ENCODE measurements at places on chromosomes 16 and 17.

DNA sequence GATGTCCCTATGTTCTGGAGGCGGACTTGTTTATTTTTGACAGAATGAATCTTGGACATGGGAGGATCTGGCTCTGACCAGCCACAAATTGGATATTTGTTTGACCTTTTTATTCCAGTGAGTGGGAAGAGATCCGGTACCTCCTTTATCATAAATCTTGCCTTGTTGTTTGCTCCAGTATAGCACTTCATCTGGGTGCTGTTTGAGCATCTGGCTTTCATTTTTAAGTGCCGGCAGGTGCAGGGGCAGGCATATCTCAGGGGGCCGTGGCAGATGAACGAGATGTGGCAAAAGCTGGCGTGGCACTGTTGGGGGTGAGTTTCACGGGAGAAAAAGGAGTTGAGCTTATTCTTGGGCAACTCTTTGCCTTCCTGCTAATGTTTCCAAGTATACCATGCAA is 37.8 kb downstream of the MSI2 start:
- no peak for DNase-seq

DNA sequence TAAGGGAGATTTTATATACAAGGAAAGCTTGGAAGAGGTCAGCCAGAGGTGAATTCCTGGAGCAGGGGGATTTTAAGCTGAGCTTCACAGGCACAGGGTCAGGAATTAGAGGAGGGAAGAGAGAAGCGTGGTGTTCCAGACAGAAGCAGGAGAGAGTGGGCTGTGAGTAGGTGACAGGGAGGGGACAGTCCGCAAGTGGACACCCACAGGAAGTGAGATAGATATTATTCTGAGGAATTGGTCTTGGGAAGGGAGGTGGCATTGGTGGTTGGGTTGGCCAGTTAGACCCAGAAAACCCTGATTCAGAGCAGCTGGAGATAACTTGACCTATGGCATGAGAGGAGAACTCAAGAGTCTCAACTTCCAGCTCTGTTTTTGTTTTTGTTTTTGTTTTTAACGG is 14.7 kb downstream of the PHB1 start:
- no peak for DNase-seq

DNA sequence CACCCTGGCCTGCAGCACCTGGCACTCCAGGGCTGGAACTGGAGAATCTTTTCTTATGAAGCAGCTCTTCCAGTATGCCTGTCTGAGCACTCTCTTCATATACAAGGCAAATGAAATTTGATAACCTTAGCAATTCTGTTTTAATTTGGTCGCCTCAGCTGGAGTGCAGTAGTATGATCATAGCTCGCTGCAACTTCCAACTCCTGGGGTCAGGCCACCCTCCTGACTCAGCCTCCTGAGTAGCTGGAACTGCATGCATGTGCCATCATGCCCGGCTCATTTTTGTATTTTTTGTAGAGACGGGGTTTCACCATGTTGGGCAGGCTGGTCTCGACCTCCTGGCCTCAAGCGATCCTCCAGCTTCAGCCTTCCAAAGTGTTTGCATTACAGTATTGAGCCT is 140.8 kb upstream of the CHMP6 start:
- DNase-seq = no peak

GRCh38 chr17:76951375-76951905 is 83.2 kb downstream of the MGAT5B start:
- DNase-seq = no peak

DNA sequence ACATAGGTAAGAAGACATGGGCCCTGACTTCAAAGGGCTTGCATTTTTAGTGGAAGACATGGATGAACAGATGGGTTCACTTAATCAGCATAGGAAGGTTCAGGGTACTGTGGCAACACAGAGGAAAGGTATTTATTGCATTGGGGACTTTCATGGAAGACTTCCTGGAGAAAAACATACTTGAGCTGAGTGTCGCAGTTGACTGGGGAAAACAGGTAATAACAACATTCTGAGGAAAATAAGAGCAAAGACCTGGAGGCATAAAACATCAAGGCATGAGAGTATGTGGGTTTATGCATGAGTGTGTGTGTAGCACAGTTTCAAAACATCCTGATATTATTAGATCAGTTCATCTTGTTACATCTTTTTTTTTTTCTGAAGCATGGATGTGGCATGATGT is 82.7 kb downstream of the MAP2K6 start:
- DNase-seq = no peak

GRCh38 chr17:42891539-42892152 is 9.0 kb upstream of the G6PC1 start:
- no peak for DNase-seq

DNA sequence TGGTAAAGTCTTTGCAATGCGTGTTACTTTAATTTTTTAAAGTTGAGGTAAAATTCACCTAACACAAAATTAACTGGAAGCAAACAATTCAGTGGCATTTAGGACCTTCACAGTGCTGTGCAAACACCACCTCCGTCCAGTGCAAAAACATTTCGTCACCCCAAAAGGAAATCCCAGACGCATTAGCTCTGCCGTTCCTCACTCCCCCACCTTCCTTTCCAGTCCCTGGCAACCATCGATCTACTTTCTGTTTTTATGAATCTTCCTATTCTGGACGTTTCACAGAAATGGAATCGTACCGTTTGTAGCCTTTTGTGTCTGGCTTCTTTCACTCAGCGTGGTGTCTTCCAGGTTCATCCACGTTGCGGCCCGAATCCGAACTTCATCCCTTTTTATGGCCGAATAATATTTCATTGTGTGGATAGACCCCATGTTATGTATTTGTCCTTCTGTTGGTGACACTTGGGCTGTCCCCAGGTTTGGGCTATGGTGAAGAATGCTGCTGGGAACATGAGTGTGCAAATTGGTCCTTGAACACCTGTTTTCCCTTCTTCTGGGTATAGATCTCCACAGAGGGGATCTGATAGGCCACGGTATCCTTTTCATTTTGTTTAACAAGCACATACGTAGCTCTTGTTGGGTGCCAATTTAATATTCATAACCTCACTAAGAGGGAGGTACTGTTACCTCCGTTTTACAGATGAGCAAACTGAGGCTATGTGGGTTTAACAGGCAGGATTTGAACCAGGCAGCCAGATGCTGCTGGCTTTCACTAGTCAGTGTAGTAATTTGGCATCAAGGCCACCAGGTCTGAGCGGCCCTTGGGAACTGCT is 232.0 kb upstream of the GSE1 start:
- DNase-seq = no peak

DNA sequence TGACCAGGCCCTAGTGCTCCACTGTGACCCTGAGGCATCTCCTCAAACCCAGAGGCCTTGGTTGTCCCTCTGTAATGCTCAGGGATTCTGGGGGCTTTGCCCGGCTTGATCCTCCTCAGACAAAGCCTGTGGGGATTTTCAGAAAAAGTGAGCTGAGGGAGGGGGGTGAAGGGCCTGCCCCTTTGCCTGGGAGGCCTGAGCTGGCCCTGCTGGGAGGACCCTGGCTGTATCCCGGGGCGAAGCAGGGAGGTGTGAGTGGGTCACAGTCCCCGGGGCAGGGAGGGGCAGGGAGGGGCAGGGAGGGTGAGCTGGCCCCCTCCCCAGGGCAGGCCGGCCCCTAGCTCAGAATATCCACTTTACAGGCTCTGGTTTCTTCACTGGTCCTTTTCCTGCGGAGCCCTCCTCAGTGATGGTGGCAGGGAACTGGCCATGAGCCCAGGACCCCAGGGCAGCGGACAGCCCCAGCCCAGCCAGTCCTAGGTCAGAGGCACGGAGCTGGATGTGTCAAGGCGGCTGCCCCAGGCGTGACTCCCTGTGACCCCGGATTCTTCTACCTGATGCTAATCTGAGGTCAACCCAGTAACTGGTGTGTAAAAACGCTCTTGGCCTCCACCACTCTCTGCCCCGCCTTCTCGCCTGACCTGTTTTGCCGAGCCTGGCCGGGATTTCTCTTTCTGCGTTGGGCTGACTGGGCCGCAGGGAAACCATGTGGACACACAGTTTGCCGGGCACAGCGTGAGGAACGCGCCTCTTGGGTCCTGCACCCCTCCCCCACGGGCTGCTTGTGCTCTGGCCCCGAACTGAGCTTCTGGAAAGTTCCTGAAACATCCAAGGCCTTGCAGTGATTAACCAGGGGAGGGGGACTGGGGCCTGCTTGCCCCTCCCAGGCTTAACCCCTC is 5.8 kb upstream of the FASN start:
- no peak for DNase-seq

- no peak for DNase-seq
Measured at GRCh38 chr17:56451629-56452028, 141.9 kb upstream of the NOG start.

DNA sequence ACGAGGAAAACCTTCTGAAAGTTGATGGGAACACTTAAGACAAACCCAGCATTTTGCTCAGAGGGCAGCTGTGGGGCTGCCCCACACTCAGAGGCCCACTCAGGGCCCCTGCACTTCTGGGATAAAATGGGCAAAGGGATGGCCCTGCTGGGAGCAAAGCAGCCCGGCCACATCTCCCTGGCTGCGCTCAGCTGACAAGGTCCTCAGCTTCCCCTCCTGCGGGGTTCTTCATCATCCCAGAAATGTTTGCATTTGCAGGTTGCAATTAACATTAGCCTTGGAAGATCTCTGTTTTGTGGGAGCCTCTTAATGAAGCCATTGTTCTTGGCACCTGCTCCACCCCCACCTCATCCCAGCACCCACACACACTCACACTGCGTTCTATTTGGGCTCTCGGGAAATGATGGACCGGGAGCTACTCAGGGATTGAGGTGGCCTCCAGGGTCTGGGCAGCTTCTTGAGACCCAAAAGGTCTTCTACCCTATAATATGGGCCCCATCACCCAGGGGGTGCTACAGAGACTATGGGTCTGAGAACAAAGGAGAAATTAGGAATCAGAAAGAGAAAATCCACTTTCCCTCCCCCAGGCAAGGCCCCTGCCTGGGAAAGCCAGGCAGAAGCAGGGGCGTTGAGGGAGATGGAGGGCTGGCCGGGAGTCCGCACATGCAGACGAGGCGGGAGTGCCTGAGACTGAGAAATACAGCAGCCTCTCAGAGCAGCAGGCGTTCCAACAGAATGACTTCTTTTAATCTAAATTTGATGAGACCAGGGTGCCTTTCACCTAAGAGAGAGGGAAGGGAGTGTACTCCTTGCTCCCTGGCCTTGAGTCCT is 53.7 kb upstream of the RPL38 start:
- DNase-seq = no peak

DNA sequence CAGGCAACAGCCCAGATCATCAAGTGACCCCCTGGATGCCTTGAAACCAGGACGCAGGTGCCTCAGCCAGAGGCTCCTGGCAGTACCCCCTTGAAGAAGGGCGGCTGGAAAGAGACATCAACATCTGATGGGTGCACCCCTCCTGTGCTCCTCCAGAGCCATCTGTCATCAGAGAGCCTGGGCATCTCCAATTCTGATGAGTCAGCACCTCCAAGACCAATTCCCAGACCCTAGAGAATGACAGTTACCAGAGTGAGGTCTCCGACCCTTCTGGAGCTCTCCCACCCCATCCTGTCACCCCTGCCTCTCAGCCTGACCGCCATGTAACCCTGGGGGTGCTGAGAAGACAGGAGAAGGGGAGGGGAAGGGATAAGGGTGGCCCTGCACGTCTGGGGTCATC is 433.7 kb downstream of the SOX9 start:
- DNase-seq = no peak

DNA sequence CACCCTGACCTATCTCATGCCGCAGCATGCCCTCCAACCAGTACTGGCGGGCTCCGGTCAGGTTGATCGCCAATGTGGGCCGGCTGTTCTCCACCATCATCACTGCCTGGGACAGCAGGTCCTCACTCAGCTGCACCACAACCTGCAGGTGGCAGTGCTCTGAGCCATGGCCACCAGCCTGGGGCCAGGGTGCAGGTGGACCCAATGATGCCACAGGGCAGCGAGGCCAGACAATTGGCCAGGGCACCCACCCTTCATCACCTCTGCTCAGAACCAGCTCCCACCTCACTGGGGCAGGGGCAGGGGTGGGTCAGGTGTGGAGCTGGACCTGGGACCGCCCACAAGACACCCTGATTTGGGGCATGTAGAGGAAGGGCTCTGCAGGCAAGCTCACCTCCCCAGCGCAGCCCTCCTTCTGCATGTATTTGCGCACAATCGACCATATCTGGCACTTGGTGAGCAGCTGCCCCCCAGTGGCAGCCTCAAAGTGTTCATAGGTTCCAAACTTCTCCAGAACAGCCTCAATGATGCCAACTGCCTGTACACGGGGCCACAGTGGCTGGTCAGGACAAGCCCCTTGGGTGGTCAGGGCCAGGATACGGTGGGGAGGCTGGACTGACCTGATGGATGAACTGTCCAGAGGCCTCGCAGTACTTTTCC is 4.2 kb downstream of the MATCAP1 start:
- DNase-seq = no peak

- no peak for DNase-seq
Measured at GRCh38 chr16:11272921-11273720, at the start of gene PRM3. PRM3 (minus strand) TSS chr16:11273629; CDS start chr16:11273595, 34 bp downstream.

DNA sequence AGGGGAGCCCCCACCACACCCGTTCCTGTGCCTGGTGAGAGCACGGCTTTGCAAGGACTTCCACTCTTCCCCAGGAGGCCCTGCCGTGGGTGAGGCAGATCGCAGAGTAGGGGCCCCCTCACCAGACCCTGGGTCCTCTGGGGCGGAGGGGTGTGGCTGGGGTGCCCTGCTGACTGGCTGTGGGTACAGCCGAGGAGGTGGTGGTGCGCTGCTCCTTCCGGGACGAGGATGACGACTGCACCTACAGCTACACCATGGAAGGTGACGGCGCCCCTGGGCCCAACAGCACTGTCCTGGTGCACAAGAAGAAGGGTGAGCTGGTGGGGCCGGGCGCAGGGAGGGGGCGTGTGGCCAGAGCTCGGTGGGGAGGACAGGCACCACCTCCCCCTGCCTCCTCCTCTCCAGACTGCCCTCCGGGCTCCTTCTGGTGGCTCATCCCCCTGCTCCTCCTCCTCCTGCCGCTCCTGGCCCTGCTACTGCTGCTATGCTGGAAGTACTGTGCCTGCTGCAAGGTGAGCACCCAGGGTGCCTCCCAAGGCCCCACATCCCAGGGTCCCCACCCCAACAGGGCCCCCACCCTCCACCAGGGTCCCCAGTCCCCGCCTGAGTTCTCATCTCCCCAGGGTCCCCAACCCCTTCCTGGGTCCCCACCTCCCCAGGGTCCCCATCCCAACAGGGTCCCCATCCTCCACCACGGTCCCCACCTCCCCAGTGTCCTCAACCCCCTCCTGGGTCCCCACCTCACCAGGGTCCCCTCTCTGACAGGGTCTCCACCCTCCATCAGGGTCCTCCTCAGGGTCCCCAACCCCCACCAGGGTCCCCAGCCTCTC is 16.1 kb downstream of the ITGB4 start:
- no peak for DNase-seq

GRCh38 chr16:19507867-19508266 is 14.0 kb downstream of the GDE1 start:
- DNase-seq = no peak

DNA sequence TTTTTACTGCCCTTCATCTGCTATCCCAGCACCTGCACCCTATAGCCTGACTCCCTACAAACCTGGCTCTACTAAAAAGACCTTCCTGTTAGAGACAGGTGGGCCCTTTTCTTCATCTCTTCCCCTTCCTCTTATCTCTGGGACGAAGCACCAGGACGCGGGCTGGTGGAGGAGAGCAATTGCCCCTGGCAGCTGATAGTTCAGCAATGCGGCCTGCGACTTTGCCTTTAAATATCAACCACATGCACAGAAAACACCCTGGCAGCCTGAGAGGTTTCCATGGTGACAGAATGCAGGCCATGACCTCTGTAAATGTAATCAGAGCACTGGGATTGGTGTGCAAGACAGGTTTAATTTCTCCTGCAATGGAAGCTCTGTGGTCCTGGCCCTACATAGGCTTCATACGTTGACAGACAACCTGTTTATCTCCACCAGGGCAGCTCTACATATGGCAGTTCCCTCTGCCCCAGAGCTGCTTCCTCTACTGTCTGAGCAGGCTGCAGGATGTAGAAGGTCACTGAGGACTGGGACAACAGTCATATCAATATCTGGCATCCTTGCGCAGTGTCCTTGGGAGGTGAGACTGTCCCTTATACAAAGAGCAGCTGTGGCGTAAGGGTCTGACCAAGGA is 10.0 kb upstream of the SKAP1 start:
- peak; percentile 57 for DNase-seq
